ENCODE measurements at places on chromosomes 2 and 18.

- DNase-seq = no peak
Measured at GRCh38 chr2:45014016-45014702, 4.9 kb upstream of the SIX2 start.

- DNase-seq = no peak
Measured at GRCh38 chr2:55019526-55020258, 30.6 kb downstream of the RTN4 start.

- peak; percentile 52 for DNase-seq
Measured at GRCh38 chr18:42298759-42299675, 344.0 kb downstream of the PIK3C3 start.

- no peak for DNase-seq
Measured at GRCh38 chr2:23926290-23926749, 603 bp downstream of the ATAD2B start.

- DNase-seq = no peak
Measured at GRCh38 chr2:229408356-229408755, 137.3 kb upstream of the PID1 start.

GRCh38 chr18:22844628-22845027 lies 88.5 kb upstream of the RBBP8 start:
- no peak for DNase-seq

DNA sequence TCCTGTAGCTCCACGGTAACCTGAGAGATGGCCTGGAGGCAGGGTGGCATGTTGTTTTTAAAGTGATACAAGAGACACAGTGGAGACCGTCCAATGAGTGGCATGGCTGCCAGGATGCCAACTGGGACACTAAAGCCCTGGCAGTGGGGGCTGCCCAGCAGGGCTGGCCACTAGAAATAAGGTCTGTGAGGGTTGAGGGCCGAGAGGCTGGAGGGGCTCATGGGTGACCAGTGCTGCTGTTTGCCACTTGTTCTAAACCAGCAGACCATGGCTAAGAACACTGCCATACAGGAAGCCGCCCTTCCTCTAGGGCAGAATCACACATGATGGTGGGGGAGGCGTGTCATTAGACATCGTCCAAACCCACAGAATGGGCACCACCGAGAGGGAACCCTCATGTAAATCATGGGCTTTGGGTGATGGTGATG lies 71.9 kb downstream of the ALPK2 start:
- DNase-seq = no peak

DNA sequence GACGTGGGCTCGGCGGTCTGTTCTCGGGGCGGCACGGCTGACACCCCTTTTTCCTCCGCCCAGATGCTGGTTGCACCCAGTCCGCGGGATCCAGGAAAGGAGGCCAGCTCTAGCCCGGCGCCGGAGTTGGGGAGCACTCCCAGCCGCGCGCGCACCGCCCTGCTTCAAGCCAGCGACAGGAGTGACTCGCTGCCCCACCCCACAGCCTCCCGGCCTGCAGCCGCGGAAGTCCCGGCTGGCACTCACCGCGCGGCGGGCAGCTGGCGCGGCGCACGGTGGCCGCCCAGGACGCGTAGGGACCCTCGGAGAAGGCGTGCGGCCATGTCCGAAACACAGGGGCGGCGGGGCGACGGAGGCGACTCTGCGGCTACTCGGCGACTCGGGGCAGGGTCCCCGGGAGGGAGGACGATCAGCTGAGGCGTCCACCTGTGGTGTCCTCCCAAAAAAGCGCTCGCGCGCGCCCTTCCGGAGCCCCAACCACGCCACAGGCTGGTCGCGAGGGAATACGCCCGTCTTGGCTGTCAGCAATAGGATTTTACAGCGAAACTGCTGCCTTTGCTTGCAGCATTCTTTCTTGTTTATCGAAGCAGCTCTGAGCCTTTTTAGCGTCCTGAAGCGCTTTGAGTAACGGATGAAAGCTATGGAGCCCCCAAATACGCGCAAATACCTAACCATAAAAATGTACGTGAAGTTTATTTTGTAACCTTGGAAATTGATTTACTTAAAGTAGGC lies at the start of gene ACADL:
Gene ACADL (minus strand): TSS at position 507 of the 732 bp plus-strand sequence. CDS start 184 bp downstream, at position 323.
- DNase-seq = no peak

GRCh38 chr2:232942831-232943230 lies 70.2 kb downstream of the NGEF start:
- DNase-seq = no peak

DNA sequence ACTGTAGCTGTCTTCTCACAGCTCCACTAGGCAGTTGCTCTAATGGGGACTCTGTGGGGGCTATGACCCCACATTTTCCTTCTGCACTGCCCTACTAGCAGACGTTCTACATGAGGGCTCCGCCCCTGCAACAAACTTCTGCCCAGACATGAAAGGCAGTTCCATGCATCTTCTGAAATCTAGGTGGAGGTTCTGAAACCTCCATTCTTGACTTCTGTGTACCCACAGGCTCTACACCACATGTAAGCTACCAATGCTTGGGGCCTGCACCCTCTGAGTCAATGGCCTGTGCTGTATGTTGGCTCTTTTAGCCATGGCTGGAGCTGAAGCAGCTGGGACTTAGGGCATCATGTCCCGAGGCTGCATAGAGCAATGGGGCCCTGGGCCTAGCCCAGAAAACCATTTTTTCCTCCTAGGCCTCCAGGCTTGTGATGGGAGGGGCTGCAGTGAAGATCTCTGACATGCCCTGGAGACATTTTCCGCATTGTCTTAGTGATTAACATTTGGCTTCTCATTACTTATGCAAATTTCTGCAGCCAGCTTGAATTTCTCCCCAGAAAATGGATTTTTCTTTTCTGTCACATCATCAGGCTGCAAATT lies 123.0 kb downstream of the MYCN start:
- no peak for DNase-seq

DNA sequence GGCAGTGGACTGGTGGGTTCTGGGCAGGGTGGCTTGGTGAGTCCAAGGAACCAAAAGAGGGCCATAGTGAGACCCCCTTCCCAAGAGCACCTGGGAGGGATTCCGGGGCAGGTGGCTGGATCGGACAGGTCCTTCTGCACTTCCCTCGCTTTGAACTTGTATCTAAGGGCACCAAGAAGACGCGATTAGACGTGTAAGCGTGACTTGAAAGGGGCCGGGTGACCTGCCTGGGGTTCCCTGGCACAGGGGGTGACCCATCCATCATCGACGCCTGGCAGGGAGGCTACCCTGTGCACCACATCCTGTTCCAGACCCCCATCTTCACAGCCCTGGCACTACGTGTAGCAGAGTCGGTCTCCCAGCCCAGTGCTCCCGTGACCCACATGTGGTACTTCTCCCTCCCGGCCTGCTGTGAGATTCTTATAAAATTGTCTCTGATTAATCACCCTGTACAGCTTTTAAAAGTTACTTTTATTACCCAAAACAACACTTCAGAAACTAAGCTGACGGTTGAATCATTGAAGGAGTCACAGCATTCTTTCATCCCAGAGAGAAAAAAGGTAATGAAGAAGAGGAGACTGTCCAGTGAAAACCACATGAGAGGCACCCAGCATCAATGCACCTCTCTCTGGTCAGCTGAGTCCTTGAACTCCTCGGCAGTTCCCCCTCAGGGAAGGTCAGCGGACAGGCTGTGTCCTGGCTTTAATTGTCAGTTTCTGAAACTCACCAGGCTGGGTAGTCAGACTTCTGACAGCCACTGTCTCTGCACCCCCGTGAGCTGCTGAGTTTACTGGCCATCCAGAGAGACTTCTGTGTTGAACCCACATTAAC lies 13.0 kb downstream of the SH3BP4 start:
- DNase-seq = no peak

- DNase-seq = no peak
Measured at GRCh38 chr2:158715357-158715756, 79.8 kb upstream of the DAPL1 start.

GRCh38 chr18:5969355-5969988 lies 74.2 kb upstream of the TMEM200C start:
- DNase-seq = no peak

DNA sequence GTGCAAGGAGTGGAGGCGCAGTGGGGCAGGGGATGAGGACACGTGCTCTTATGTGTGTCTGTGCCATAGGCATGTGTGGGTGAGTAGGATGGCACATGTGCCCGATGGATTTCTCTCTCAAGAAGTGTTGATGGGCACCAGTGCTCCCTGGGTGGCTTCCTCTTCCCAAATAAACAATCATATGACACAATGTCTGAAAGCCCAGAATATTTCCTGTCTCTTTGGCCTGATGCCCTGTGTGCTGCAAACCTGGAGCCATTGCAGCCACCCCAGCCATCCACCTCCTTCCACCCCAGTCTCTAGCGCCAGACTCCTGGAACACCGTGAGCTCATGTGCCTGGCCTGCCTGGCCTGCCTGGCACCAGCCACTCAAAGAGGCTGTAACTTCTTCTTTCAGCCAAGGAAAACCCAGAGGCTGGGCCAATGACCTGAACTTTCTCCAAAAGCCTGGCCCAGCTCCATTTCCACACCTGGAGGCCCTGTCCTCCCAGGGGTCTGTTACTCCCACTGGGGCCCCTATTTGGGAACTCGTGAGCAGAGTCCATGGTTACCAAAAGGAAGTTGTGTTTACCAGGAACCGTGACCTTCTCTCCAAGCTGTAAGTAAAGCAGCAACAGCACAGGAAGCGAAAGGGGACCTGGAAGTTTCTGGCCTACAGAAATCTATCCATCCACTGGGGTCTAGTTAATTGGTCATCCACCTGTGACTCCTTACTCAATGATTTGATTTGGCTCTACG lies 9.5 kb upstream of the ZBTB7C start:
- no peak for DNase-seq

DNA sequence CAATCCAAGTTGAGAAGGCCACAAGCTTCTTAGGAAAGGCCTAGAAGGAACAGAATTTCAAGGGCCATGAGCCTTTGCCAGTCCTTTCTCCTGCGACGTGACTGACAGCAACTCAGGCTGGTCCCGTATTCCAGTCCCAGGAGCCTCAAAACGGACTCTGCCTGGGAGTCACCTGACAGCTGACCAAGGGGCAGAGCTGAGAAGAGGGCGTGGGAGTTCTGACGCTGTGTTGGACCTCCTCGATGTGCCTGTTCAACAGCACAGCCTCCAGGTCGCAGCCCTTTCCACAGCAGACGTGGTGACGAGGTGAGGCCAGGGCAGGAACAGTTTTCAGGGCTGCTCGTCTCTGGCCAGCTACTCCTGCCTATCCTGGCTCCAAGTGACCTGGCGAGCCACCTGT lies 37.6 kb downstream of the CENPO start:
- no peak for DNase-seq

DNA sequence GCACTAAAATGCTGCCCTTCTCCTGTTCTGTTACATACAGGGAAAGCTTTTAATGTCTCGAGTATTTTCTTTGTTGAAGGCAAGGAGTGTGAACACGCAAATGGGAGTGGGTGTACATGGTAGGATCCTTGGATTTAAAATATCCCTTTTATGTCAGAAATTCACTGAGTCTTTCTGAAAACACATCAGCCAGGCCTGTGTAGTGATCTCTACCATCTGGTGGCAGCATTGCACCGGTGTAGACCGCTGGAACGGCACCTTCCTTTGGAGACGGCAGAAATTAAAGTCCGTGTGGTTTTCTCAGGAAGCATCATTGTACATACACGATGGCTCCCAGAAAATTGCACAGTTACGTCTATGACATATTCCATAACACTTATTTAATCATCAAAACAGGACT lies 515.8 kb downstream of the GALR1 start:
- no peak for DNase-seq

- no peak for DNase-seq
Measured at GRCh38 chr2:152420936-152421335, 86.0 kb downstream of the FMNL2 start.

DNA sequence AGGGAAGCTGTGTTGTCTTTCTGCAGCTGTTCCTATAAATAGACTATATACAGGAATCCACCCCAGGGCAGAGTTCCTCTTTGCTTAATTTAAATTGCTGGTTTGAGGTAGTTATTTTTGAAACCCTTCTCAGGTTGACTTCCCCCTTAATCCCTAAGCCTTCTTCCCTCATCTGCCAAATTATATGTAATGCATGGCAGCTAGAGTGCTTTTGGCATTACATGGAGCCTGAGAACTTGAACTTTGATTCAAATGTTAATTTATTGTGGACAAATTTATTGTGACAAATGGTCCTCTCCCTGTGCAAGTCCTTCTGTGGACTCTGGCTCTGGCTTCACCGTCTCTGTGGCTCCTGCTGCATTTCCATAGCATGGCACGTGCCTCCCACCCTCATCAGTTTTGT lies 29.2 kb downstream of the MYO1B start:
- no peak for DNase-seq

DNA sequence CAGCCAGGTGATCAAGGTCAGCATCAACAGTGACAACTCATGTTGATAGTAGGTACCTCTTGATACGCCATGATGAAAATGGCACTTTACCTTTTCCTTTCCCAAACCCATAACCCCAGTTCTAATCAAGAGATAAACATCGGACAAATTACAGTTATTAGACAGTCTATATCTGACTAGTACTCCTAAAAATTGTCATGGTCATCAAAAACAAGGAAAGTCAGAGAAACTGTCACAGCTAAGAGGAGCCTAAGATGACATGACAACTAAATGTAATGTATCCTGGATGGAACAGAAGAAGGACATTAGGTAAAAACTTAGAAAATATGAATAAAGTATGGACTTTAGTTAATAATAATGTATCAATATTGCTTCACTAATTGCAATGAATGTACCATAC lies 97.1 kb upstream of the DNMT3A start:
- DNase-seq = no peak

DNA sequence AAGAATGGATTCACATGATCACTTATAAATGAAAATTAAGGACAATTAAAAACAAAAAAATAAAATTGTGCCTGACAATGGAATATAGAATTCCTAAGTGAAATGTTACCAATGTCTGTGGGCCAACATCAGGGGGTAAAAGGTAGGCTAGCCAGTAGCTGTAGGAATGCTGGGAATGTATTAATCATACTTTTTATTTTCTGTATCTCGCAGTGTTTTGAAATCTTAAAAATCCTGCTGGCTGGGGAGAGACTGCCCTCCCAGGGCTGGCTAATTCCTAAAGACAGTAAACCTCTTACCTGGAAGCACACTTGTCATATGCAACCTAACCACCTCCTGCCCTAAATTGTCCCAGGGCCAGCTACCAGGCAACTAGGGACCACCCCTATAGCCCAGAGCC lies 69.8 kb downstream of the REV1 start:
- no peak for DNase-seq

DNA sequence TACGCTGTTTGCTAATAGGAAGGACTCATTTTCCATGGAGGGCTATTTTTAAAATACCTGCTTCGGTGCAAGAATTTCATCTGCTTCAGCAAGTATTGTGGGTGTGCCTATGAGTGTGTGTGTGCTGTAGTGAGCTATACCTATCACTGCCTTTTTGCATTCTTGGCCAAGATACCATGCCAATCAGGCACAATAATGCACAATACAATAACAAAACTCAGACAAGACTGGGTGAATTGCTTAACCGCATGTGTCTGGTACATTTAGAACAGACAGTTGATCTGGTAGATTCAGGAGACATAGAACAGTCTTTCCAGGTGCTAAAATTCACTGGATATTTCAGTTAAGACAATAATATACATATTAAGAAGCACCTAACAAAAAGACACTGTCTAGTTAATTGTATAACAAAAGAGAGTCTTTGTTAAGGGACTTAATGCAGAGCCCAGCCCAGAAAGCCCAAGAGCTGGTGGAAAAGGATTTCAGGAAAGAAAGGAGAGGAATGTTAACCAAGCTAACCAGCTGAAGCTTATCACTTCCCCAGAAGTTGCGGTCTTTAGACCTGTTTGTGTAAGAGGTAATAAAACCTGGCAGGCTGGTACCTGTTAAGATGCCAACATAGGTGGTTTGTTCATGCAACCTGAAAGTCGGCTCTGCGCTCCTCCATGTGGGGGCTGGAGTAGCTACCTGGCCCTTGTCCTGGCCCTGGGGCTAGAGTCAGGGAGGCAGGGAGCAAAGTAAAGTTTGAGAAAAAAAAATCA lies 153.3 kb upstream of the RBMS1 start:
- DNase-seq = no peak
